ENCODE measurements at places on chromosomes 4 and X.

DNA sequence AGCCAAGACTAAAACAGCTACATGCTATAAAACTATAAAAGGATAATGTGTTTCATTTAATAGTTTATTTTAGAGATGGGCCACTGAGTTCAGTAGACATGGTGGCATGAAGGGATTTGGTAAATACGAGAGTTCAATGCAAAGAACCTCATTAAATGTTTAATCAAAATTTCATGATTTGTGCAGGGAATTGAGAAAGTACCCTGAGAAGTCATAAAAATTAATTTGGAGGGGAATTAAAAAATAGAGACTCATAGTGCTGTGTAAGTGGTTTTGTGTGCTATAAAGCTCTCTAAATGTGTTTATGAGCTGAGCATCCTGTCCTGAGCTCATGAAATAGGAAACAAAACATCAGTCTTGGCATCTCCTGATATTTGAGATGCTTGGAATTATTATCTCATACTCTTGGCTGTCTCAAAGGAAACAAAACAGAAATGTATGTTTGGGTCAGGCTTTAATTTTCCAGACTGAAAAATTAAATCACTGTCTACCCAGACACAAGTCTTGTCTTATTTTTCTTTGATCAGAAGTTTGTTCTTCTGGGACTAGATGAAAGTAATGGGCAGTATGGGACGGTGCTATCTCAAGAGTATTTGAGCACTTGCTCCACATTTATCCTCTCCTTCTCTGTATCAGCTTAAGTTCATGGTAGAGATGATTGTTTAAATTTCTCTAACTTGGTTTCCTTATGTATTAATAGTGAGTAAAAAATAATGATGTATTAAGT, 38.0 kb upstream of the EMCN start:
- DNase-seq, result no peak

- no peak for DNase-seq
Observed at GRCh38 chr4:76998251-76998901, 48.8 kb downstream of the SEPTIN11 start.

GRCh38 chr4:60396341-60397049, 803.6 kb upstream of the ADGRL3 start:
- DNase-seq, result no peak

DNA sequence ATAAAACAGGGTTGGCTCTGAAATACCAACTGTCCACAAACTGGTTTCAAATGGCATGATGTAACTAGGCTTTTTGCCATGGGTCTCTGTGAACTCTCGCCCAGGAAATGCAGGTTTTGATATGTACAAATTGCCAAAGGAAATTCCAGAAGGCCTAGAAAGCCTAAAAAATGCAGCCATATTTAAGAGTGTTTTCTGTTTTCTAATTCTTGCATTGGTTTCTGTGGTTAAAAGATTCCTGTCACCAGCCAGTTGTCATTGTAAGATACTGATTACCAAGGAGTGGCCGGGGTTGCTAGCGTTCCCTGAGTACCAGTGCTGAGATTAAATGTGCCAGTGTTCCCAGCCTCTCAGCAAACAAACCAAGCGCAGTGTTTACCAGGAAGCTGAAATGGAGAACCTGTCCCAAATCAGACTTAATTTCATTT, 53.9 kb upstream of the SORBS2 start:
- DNase-seq, result no peak

Measured in heart right ventricle (tissue), 16 donors.